ENCODE measurements at places on chromosomes 4 and X. TPM values are rescaled to one million over a fixed set of nuclear protein-coding genes. Genes with fewer than 3 reads are reported as not detected.

The KLHL4 gene
- 1.1 TPM for total RNA-seq

The SPARCL1 gene
- total RNA-seq = 0.70 TPM

The KANTR gene
- total RNA-seq = 5.0 TPM

The PIR gene
- total RNA-seq = 12.3 TPM

The HSD17B13 gene
- 0.12 TPM for total RNA-seq

The H2BW2 gene
- total RNA-seq = not detected

The GAGE2A gene
- not detected for total RNA-seq

The USP17L27 gene
- total RNA-seq = not detected

The CBLL2 gene
- not detected for total RNA-seq

The NXF3 gene
- not detected for total RNA-seq

The FAM241A gene
- 0.47 TPM for total RNA-seq

The CLNK gene
- total RNA-seq = not detected

The SLC6A14 gene
- total RNA-seq = not detected

The MSX1 gene
- total RNA-seq = 1.9 TPM

The RAB40A gene
- not detected for total RNA-seq

The JAKMIP1 gene
- total RNA-seq = not detected

The CYBB gene
- total RNA-seq = not detected

The PABPC1L2A gene
- total RNA-seq = not detected

The GLRA3 gene
- not detected for total RNA-seq

The EVC gene
- total RNA-seq = 56.7 TPM

The STK32B gene
- 0.30 TPM for total RNA-seq

The FREM3 gene
- not detected for total RNA-seq

The GALNTL6 gene
- not detected for total RNA-seq

The SMIM10 gene
- 2.3 TPM for total RNA-seq

The SLC16A2 gene
- 4.6 TPM for total RNA-seq

The TRIM60 gene
- not detected for total RNA-seq

The ANOS1 gene
- total RNA-seq = 11.7 TPM

The TCEAL2 gene
- total RNA-seq = 0.12 TPM

The HTN1 gene
- not detected for total RNA-seq

The SULT1E1 gene
- total RNA-seq = 291 TPM

The CFP gene
- 0.15 TPM for total RNA-seq

The EDNRA gene
- 5.3 TPM for total RNA-seq

The MAGEE2 gene
- not detected for total RNA-seq

The TRIM61 gene
- total RNA-seq = 1.1 TPM

Measured in smooth muscle cell of the coronary artery (primary cell).